ENCODE measurements at places on chromosomes 7 and 10. TPM values are rescaled to one million over a fixed set of nuclear protein-coding genes. Genes with fewer than 3 reads are reported as not detected.

- H3K4me1 ChIP-seq: no peaks in the 10 kb centered on the region
- no peaks in the 10 kb centered on the region for H3K27me3 ChIP-seq
- DNase-seq: no peak
- H3K27ac ChIP-seq: no peak overlapping the region
- H3K4me3 ChIP-seq: no peak overlapping the region
Observed at GRCh38 chr7:90897961-90898469, 301.9 kb downstream of the CDK14 start.

DNA sequence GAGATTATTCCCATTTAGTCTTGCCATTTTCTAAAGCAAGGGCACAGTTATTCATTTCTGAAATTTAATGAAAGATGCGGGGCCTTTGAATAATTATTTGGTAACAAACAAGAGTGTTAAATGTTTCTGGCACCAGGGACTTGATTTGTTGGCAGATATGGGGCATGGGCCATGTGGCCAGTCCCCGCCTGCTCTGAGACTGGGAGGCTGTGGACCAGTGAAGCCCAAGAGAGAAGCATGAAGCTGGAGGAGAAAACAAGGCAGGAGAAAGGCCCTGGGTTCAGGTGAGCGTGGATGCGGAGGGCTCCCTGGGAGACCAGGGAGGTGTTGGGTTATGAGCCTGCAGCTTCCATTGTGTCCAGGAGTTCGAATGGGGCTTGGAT, 378.5 kb downstream of the TCERG1L start:
- no peaks in the 10 kb centered on the region for H3K27me3 ChIP-seq
- DNase-seq: no peak
- no peaks in the 10 kb centered on the region for H3K36me3 ChIP-seq

DNA sequence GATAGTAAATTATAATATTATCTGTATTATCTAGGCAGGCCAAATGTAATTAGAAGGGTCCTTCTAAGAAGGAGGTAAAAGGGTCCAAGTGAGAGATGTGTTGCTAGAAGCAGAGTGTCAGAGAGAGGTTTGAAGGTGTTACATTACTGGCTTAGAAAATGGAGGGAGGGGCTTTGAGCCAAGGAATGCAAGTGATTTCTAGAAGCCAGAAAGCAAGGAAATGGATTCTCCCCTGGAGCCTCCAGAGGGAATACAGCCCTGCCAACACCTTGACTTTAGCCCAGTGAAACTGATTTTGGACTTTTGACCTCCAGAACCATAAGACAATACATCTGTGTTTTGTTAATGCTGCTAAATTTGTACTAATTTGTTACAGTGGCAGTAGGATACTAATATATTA, 97.9 kb upstream of the IL6 start:
- H3K4me1 ChIP-seq: no peaks in the 10 kb centered on the region
- H3K4me3 ChIP-seq: no peak overlapping the region
- H3K27me3 ChIP-seq: no peaks in the 10 kb centered on the region
- no peaks in the 10 kb centered on the region for H3K36me3 ChIP-seq
- no peak for DNase-seq

DNA sequence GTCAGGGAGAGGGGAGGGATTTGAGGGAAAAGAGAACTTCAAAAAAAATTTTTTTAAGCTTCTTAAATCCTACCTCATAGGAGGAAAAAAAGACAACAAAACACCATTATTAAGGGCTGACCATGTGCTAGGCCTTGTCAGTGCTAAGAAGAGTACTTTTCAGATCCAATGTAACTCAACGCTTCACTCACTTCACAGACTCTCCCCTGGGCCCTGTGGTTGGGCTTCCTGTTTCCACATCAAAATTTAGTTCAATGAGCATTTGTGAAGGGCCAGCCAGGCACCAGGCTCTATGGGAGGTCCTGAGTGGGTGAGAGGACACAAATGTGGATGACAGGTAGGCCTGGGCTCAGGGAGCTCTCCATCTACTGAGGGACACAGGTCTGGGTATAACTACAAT, 249.8 kb downstream of the PTEN start:
- peaks cover 6% of the 10 kb centered on the region for H3K4me1 ChIP-seq
- H3K27ac ChIP-seq: no peak overlapping the region
- no peaks in the 10 kb centered on the region for H3K36me3 ChIP-seq
- H3K27me3 ChIP-seq: no peaks in the 10 kb centered on the region

DNA sequence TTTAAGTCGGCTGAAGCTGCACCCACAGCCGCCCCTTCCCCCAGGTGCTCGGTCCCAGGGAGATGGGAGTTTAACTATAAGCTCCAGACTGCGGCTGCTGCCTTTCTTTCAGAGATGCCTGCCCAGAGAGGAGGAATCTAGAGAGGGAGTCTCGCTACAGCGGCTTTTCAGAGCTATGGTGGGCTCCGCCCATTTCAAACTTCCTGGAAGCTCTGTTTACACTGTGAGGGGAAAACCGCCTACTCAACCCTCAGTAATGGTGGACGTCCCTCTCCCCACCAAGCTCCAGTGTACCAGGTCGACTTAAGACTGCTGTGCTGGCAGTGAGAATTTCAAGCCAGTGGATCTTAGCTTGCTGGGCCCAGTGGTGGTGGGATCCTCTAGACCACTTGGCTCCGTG, 135.4 kb downstream of the CXCL12 start:
- H3K4me3 ChIP-seq: no peak overlapping the region
- peaks cover 4% of the 10 kb centered on the region for H3K4me1 ChIP-seq
- no peaks in the 10 kb centered on the region for H3K36me3 ChIP-seq

DNA sequence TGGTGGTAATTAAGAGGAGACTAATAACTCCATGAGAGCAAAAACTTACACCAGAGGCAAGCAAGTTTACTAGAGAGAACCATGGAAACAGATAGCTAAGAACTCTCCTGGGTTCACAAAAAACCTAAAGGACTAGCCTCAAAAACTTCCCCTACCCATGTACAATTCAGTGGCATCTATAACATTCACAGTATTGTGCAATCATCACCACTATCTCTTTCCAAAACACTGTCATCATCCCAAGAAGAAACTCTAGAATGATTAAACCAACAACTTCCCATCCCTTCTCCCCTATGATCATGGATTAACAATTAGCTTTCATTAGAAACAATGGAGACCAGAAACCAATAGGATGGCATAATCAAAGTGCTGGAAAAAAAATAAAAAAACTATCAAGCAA, 1038.3 kb downstream of the LRMDA start:
- H3K4me1 ChIP-seq: no peaks in the 10 kb centered on the region
- H3K4me3 ChIP-seq: no peak overlapping the region
- no peak overlapping the region for H3K27ac ChIP-seq
- DNase-seq: no peak

DNA sequence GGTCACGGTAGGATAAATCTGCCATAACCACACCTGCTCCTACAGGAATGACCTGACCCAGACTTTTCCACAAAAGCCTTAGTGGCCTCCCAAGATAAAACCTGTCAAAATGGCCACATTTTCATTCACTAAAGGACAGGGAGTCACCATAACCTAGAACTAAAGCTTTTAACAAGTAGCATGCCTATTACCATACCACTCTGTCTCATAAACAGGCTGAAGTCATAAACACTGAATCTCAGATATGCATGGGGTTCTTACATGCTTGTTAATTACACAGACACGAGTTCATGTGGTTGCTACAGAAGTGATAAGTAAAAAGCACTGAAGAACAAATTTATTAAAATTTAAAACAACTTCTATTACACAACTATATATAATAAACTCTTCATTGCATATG, 56.0 kb downstream of the HIPK2 start:
- peaks cover 65% of the 10 kb centered on the region for H3K4me1 ChIP-seq
- H3K4me3 ChIP-seq: no peak overlapping the region
- H3K27ac ChIP-seq: peak overlapping the region; percentile 66
- no peaks in the 10 kb centered on the region for H3K27me3 ChIP-seq
- H3K36me3 ChIP-seq: no peaks in the 10 kb centered on the region

DNA sequence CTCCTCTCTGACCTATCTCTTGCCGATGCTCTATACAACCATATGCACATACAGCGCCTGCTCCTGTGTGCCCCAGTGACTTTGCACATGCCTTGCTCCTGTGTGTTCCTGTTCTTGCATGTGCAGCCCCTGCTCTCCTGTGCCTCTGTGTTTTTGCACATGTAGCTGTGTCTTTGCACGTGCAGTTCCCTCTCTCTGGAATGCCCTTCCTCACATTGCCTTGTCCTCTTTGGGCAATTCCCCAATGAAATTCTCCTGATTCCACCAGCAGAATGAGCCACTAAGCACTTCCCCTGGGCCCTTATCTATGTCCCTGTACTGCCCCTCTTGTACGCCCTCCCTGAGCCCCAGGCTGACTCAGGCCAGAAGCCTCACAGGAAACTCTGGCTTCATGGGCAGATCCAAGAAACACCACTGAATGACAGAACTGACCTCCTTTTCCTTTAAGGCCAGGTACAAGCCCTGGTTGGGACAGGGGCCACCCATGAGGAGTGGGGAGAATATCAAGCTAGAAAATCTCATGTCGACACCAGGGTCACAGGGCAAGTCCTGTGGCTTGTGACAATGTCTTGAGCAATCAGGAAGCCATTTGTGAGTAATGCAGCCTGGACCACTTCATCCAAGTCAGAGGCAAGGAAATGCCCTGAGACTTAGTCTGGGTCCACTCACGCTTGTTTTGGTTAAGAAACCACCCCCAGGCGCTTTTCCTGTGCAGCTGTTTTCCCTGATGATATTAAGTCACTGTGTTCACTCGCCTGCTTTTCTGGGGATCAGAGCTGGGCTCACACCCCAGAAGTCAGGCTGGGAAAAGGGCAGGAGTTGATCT, 1.9 kb upstream of the ARHGAP22 start:
- no peak overlapping the region for H3K27ac ChIP-seq
- DNase-seq: no peak
- H3K27me3 ChIP-seq: no peaks in the 10 kb centered on the region
- no peak overlapping the region for H3K4me3 ChIP-seq
- no peaks in the 10 kb centered on the region for H3K36me3 ChIP-seq
- no peaks in the 10 kb centered on the region for H3K4me1 ChIP-seq

The CALHM1 gene
- total RNA-seq: not detected
